Skeletal muscle cell (primary cell): ENCODE measurements at places on chromosomes 12 and 14.

- DNase-seq, result no peak
Measured at GRCh38 chr12:99505805-99506204, 141.7 kb upstream of the GARIN6 start.

GRCh38 chr12:117437516-117438255, 76.3 kb upstream of the NOS1 start:
- DNase-seq, result no peak

DNA sequence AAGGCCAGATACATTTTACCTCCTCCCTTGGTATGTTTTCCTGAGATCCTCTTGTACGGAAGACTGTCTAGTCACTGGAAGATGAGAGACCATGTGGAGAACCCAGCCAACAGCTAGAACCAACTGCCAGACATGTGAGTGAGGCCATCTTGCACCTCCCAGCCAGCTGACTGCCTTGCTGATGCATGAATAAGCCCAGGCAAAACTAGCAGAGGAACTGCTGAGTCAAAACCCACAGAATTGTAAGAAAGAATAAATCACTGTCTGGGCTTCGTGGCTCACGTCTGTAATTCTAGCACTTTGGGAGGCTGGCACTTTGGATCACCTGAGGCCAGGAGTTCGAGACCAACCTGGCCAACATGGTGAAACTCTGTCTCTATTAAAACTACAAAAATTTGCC, 160.0 kb downstream of the TPH2 start:
- no peak for DNase-seq

DNA sequence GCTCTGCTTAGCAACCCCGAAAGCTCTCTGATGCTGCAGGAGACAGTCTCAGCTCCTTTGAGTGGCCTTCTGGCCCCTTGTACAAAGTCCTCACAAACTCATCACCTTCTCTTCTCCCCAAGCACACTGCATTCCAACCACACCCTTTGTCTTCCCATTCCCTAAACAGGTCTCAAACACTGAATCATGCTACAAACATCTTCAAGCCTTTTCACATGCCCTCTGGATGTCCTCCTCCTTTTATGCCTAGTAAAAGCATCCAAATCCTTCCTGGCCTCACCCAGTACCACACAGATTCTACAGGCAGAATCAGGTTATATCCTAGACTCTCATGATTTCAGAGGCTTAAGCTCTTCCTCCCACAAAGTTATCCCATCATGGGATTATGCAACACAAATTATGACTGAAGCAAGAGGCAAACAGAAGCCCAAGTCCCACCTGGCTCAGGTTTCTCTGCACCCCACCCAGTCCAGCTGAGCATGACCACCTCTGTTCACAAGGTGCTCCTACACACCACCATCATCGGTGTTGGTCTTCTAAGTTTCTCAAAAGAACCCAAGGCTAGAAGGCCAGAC, 61.4 kb upstream of the PCED1B start:
- no peak for DNase-seq

DNA sequence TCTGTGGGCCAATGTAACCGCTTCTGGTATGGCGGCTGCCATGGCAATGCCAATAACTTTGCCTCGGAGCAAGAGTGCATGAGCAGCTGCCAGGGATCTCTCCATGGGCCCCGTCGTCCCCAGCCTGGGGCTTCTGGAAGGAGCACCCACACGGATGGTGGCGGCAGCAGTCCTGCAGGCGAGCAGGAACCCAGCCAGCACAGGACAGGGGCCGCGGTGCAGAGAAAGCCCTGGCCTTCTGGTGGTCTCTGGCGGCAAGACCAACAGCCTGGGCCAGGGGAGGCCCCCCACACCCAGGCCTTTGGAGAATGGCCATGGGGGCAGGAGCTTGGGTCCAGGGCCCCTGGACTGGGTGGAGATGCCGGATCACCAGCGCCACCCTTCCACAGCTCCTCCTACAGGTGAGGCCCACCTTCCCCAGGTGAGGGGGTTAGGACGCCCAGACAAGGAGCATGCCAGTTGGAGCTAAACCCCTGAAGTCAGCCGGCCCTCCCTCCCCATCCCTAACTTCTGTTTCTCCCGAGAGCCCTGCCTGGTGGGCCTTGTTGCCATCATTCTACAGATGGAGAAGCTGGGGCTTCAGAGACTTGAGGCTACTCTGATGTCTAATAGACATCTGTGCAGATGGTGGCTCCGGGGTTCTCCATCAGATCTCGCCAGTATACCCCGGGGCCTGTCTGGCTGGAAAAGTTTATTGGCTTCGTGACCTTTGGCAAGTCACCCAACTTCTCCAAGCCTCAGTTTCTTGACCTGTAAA, 25.3 kb downstream of the PAPLN start:
- DNase-seq, result no peak

DNA sequence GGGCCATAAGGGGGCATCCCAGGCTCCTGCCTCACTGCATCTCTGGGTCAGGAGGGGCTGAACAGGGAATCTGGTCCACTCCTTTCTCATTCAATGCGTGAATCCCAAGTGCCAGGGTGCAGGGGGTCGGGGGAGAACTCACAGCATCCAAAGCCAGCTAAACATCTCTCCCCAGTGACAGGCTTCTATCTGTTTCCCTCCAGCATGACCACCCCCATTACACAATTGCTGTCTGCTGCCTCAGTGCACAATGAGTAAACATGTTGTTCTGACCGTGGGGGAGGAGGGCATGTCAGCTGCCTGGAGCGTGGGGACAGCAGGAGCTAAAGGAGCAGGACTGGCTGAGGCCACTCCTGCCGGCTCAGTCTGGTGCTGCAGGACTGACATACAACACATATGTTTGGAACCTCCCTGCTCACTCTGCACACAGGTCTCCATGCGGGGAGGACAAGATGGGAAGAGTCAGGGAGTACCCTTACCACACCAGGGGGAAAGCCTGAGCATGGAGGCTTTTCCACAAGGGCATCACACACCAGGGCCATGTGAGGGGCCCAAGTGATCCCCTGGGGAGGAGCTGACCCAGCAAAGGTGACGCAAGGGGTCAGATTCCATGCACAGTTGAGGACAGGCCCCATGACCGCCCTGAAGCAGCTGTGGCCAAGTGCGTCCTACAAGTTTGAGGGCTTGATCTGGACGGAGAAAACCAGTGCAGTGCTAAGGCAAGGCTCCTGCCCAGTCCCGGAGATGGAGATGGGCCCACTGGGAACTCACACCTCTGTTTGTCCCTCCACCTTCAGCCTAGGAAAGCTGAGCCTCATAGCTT, 1.4 kb downstream of the TNS2 start:
- DNase-seq, result peak; percentile 60

GRCh38 chr14:66228267-66228970, 257.8 kb upstream of the CCDC196 start:
- DNase-seq, result peak; percentile 12

DNA sequence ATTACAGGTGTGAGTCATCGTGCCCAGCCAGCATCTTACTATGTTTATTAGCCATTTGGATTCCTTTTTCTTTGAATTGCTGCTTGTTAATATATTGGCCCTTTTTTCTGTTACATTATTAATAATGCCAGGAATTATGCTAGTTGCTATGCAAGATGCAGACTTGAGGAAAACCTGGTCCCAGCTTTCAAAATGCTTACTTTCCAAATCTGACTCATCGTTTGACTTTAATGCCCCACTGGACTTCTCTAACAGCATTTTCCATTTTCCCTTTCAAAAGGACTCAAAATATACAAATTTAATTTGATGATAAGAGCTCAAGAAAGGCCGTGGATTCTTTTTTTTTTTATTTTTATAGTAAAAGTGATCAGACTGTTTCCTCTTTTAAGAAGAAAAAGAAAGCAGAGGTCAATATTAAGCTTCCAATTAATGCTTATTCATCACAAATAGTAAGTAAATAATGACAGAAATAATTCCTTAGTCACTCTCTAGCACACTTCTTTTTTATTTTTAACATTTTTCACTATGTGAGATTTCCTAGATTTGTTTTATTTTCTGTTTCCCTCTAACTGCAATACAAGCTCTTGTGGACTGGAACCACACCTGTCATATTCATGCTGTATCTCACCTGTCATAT, 146.1 kb upstream of the FGD4 start:
- no peak for DNase-seq

GRCh38 chr14:22737052-22737451, 29.4 kb upstream of the OXA1L start:
- DNase-seq, result no peak

GRCh38 chr12:106109168-106109910, 29.4 kb downstream of the NUAK1 start:
- DNase-seq, result no peak

- DNase-seq, result no peak
Measured at GRCh38 chr12:16307856-16308475, 30.5 kb upstream of the SLC15A5 start.

GRCh38 chr14:83664389-83664788, 1865.6 kb upstream of the FLRT2 start:
- no peak for DNase-seq

DNA sequence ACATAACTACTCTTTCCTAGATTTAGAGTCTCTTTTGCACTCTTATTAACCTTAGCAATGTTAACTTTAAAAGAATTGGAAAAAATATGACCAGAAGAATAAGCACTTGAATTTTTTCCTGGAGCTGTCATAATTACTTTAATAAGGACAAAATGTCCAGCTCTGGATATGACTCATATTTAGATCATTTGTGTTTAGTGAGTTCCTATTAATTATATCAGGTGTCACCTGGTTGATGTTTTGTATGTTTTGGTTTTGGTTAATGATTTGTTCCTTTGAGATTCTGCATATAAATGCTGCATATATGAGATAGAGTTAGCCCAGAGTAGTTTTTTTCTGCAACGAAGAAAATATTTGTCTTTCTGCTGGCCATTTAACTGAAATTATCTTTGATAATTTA, 5.1 kb downstream of the CLECL1 start:
- no peak for DNase-seq

- DNase-seq, result no peak
Measured at GRCh38 chr14:71856199-71856919, 75.9 kb upstream of the RGS6 start.

DNA sequence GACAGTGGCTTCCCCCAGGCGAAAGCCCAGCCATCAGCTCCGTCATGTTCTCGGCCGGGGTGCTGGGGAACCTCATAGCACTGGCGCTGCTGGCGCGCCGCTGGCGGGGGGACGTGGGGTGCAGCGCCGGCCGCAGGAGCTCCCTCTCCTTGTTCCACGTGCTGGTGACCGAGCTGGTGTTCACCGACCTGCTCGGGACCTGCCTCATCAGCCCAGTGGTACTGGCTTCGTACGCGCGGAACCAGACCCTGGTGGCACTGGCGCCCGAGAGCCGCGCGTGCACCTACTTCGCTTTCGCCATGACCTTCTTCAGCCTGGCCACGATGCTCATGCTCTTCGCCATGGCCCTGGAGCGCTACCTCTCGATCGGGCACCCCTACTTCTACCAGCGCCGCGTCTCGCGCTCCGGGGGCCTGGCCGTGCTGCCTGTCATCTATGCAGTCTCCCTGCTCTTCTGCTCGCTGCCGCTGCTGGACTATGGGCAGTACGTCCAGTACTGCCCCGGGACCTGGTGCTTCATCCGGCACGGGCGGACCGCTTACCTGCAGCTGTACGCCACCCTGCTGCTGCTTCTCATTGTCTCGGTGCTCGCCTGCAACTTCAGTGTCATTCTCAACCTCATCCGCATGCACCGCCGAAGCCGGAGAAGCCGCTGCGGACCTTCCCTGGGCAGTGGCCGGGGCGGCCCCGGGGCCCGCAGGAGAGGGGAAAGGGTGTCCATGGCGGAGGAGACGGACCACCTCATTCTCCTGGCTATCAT, 663 bp downstream of the PTGER2 start:
- no peak for DNase-seq

DNA sequence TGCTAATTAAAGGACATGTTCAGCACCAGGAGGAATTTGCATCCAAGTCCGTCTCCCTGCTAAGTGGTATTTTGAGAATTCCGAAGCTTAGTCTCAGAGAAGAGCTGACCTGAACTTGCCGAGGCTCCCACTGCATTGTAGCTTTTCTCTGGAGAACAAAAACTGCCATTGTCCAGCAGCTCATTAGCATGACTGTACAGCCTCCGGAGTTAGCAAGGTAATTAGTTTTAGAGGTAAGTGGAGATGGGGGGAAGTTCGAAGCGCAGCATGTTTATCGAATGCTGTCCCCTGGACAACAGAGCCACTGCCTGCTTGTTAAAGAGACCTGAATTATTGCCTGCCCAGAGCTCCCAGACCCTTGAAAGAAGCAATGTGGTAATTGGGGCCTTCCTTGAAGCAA, 160.3 kb upstream of the PELI2 start:
- no peak for DNase-seq
